ENCODE measurements at places on chromosomes 7 and 10.

- no peak for DNase-seq
Measured at GRCh38 chr7:90092506-90092905, 61.8 kb upstream of the STEAP1 start.

GRCh38 chr7:53500076-53500475 is 464.6 kb downstream of the POM121L12 start:
- no peak for DNase-seq

- DNase-seq = no peak
Measured at GRCh38 chr7:17709127-17709526, 231.2 kb downstream of the SNX13 start.

DNA sequence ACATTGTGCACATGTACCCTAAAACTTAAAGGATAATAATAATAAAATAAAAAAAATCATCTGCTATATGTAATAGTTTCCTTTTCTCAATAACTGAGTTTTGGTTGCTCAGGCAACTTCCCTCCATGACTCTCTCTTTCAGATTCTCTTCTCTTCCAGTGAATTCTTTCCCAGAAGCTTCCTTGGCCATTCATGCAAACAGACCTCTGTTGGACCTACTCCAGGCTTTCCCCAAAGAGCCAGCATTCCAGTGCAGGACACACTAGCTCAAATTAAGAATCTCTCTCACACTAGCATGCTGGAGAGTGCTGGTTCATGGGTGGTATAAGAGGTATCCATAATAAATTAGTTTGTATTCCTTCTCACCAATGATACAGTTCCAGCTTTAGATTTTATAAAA is 31.0 kb upstream of the ZEB1 start:
- DNase-seq = no peak

GRCh38 chr7:141847996-141848395 is 6.7 kb upstream of the PRSS37 start:
- no peak for DNase-seq

All from hindlimb muscle (tissue), 1 donor.